ENCODE measurements at places on chromosomes 7 and 10.

DNA sequence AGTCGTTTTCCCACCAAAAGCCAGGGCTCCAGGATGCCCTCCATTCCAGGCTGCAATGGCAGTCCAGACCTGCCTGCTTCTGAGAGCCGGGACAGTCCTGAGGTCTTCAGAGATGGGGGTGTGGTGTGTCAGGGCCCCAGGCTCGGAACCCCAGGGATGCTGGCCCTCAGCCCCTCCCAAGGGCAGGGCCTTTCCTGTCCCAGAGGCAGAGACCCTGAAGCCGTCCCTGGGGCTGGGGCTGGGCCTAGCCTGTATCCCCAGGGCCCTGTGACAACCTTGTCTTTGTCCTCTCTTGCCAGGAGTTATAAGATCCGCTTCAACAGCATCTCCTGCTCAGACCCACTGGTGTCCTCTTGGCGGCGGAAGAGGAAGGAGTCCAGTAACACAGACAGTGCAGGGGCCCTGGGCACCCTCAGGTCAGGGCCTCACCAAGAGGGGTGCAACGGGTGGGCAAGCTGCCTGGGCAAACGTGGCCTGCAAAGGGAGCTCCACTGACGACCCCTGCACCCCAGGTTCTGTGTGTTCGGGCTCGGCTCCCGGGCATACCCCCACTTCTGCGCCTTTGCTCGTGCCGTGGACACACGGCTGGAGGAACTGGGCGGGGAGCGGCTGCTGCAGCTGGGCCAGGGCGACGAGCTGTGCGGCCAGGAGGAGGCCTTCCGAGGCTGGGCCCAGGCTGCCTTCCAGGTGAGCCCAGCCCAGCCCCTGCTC lies 15.9 kb downstream of the NOS3 start:
- no peak for DNase-seq
- H3K4me3 ChIP-seq: no peak overlapping the region
- no peaks in the 10 kb centered on the region for H3K36me3 ChIP-seq
- no peak overlapping the region for H3K27ac ChIP-seq
- H3K27me3 ChIP-seq: peaks cover 49% of the 10 kb centered on the region
- peaks cover 3% of the 10 kb centered on the region for H3K4me1 ChIP-seq

DNA sequence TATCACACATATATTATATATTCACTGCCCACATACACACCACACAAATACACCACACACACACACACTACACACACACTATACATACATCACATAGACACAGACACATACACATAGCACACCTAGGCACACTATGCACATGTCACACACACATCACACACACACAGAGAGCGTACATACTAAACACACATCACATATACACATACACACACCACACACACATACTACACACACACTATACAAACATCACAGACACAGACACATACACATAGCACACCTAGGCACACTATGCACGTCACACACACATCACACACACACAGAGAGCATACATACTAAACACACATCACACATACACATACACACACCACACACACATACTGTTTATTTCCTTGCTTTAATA lies 165.5 kb downstream of the KCNMA1 start:
- no peaks in the 10 kb centered on the region for H3K4me1 ChIP-seq
- H3K4me3 ChIP-seq: no peak overlapping the region
- H3K27me3 ChIP-seq: no peaks in the 10 kb centered on the region

DNA sequence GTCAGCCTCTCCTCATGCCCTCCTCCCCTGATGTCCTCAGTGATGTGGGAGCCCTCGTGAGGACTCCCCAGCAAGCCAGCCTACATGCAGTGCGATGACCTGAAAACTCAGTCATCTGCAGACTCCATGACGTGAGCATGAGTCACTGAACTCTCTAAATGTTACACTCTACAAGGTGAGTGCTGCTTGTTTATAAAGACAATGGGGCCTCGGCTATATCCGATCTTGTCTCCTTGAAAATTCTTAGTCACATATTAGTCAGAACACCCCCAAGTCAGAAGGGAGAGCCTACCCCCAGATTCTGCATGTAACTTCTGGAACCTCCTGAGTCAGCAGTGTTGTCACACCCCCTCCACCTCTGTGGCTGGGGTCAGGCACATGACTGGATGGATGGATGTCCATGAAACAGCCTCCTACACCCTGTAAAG lies 673.8 kb downstream of the INHBA start:
- no peak overlapping the region for H3K4me3 ChIP-seq
- DNase-seq: no peak
- H3K27ac ChIP-seq: no peak overlapping the region
- H3K27me3 ChIP-seq: no peaks in the 10 kb centered on the region
- H3K36me3 ChIP-seq: no peaks in the 10 kb centered on the region

- H3K4me3 ChIP-seq: no peak overlapping the region
- H3K27me3 ChIP-seq: peaks cover under 1% of the 10 kb centered on the region
- no peaks in the 10 kb centered on the region for H3K4me1 ChIP-seq
These were observed 5.9 kb downstream of the TSPAN33 start for GRCh38 chr7:129150199-129150996.

- DNase-seq: no peak
- no peak overlapping the region for H3K4me3 ChIP-seq
- H3K4me1 ChIP-seq: no peaks in the 10 kb centered on the region
- no peaks in the 10 kb centered on the region for H3K36me3 ChIP-seq
These were observed 30.3 kb downstream of the CHAT start for GRCh38 chr10:49644035-49644646.

DNA sequence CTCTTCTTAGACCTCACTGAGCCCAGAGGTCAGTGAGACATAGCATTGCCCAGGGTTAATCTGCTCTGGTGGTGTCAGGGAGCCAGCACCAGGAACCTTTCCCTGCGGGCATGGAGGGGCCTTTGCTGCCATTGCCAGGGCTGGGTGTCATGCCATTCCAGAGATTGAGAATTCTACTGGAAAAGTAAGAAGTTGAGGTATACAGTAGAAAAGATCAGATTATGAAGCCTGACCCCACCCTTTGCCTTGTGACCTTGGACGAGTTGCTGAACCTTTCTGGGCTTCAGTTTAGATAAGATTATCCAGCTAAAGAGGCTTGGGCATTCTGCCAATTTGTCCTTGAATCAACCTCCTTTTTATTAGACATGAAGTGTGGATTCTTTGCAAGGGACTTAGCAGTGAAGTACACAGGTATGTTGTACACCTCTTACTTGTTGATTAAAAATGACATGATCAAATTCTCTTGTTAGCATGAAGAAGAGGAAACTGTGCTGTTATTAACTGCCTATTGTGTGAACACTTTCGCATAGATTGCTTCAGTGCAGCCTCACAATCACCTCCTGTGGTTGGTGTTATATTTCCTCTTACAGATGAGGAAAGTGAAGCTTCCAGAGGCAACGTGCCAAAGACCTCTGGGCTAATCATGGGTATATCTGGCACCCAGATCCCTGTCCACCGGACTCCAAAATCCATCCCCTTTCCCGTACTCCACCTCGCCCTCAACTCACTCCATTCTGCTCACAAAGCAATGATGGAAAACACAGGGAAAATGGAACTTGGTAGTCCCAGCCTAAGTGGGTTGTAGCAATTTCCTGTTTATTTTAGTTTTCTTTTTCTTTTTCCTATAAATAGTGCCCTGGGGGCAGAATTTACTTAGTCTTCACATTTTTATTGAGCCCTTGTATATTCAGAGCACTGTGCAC lies 151.3 kb downstream of the CAMK1D start:
- H3K36me3 ChIP-seq: no peaks in the 10 kb centered on the region
- no peaks in the 10 kb centered on the region for H3K27me3 ChIP-seq
- DNase-seq: no peak

DNA sequence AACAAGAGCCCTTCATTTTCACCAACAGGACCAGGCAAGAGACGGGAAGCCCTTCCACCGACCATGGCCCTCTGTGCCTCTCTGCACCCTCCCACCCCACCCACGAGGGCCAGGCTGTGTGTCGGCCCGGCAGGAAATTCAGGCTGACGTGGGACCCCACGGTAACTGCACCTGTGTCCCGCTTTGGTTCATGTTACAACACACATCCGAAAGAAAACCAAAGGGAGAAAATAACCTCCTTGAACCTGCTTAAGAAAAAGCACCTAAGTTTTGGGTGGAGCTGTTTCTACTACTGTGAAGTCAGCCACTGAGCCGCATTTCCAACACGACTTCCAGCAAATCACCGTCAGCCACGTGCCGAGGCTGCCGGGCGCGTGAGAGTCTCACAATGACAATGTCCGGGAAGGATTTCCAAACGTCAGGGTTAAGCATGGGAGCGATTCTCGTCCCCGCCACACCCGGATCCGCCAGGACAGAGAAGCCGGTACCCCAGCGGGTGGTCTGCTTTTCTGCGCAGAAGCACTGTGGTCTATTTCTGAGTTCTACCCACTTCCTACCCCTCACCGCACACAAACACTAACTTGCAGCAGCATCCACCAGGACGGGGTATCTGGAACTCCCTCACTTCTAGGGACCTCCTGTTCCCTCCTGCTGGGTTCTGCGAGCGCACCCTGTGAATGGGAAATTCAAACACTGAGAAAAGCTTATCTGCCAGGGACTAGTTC lies 36.6 kb downstream of the AMZ1 start:
- DNase-seq: no peak
- no peak overlapping the region for H3K4me3 ChIP-seq
- no peaks in the 10 kb centered on the region for H3K27me3 ChIP-seq
- H3K27ac ChIP-seq: no peak overlapping the region

DNA sequence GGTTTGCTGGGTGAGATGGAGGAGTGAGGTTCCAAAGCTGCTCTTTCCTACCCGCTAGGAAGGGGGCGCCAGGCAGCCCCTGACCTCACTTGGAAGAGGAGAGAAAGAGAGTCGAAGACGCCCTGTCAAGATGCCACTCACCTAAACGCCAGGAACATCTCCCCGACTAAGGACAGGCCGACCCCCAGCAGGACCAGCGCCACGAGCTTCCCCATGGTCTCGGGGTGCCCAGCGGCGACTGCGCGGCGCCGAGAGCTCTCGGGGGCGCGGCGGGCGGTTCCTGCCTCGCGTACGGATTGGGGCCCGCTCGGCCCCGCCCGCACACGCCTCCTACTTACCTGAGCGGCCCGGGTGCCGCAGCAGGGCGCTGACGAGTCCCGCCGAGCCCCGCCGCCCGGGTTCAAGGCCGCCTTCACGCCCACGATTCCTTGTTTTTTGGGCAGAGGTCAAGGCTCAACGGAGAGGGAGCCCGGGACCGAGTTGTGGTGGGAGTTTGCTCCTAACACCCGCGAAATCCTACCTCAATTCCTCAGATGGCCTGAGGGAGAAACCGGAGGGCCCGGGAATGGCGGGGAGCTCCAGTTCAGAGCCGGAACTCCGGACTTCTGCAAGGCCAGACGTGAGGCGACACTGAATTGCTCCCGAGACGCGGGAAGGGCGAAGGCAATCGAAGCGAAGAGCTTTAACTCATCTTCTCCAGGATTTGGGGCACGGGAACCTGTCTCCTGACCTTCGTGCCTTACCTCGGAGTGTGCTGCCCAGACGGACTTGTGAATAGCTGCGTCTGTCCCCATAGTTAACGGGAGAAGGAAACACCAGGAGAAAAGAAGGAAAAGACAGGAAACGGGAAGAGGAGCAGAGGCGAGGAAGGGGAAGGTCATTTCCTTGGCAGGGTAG lies at the start of gene PON3:
Gene PON3, minus strand, starts transcription at position 240 of the 897 bp plus-strand sequence. Its CDS starts 25 bp downstream, at position 215.
- no peaks in the 10 kb centered on the region for H3K27me3 ChIP-seq
- peak within 1 kb of the TSS; percentile 37 for H3K4me3 ChIP-seq
- DNase-seq: no peak
- H3K27ac ChIP-seq: peak within 1 kb of the TSS; percentile 63
- H3K36me3 ChIP-seq: no peaks in the 10 kb centered on the region
- no peaks in the 10 kb centered on the region for H3K4me1 ChIP-seq

DNA sequence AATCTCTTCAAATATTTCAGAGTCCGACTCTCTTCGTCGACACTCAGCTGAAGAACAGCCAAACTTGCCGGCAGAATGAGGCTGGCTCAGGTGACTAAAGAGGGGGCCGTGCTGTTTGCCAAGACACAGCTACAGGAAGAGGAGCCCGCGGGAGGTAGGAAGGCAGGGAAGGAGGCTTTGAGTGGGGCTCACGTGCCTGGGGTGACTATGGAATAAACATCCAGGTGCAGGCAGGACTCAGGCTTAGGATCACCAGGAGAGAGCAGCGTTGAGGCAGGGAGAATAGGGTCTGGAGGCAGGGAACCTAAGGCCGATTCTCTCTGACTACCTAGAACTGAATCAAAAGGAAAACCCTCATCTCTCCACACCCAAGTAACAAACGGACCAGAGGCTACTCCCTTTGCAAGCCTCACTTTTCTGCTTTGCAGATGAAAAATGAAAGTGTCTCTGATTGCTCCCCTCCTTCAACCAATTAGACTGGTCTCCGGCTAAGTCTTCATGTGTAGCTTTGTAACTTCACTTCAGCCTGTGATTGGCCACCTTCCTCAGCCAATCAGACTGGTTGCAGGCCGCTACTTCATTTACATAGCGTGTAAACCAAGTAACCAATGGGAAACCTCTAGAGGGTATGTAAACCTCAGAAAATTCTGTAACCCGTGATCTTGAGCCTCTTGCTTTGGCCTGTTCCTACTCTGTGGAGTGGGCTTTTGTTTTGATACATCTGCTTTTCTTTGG lies 19.7 kb upstream of the BNIP3 start:
- H3K36me3 ChIP-seq: no peaks in the 10 kb centered on the region
- H3K27ac ChIP-seq: no peak overlapping the region
- no peak for DNase-seq
- no peak overlapping the region for H3K4me3 ChIP-seq
- peaks cover 20% of the 10 kb centered on the region for H3K4me1 ChIP-seq

GRCh38 chr10:86284355-86285105 lies 82.1 kb downstream of the GRID1 start:
- no peak for DNase-seq
- no peak overlapping the region for H3K4me3 ChIP-seq
- H3K27ac ChIP-seq: no peak overlapping the region
- no peaks in the 10 kb centered on the region for H3K4me1 ChIP-seq

DNA sequence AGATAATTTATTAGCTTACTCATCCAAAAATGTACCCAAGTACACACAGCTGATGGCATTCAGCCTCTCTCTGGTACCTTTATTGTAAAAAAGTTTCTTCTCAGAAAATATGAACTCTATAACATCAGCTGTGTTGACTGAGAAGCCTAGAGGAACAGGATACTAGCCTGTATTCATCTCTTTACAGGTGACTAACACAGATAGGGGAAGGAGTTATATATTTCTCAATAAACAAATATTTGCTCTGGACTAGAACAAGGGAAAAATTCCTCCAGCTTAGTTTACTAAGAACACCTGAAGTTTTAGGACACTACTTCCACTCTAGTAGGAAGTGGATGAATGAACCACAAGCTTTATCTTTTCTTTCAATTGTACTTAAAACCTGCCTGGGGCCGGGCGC lies 67.8 kb downstream of the ZNF248 start:
- H3K27ac ChIP-seq: no peak overlapping the region
- no peaks in the 10 kb centered on the region for H3K27me3 ChIP-seq
- no peak overlapping the region for H3K4me3 ChIP-seq
- DNase-seq: no peak

GRCh38 chr10:22714479-22715289 lies at the start of gene PIP4K2A:
Gene PIP4K2A (minus strand): TSS chr10:22714578. CDS start chr10:22714326, 252 bp downstream.
- no peaks in the 10 kb centered on the region for H3K36me3 ChIP-seq
- H3K4me3 ChIP-seq: peak within 1 kb of the TSS; percentile 65
- H3K27ac ChIP-seq: peak within 1 kb of the TSS; percentile 93
- H3K27me3 ChIP-seq: no peaks in the 10 kb centered on the region
- H3K4me1 ChIP-seq: peaks cover 9% of the 10 kb centered on the region
- DNase-seq: peak; percentile 48

GRCh38 chr10:125097409-125098070 lies 62.8 kb downstream of the CTBP2 start:
- H3K27ac ChIP-seq: no peak overlapping the region
- no peaks in the 10 kb centered on the region for H3K36me3 ChIP-seq
- DNase-seq: no peak
- no peaks in the 10 kb centered on the region for H3K27me3 ChIP-seq
- peaks cover 4% of the 10 kb centered on the region for H3K4me1 ChIP-seq

GRCh38 chr10:113452146-113452845 lies 100.6 kb upstream of the HABP2 start:
- H3K4me3 ChIP-seq: no peak overlapping the region
- no peak overlapping the region for H3K27ac ChIP-seq
- H3K36me3 ChIP-seq: no peaks in the 10 kb centered on the region
- H3K27me3 ChIP-seq: no peaks in the 10 kb centered on the region
- DNase-seq: no peak
